Activated naive CD4-positive, alpha-beta T cell treated with anti-CD3 and anti-CD28 coated beads, Interleukin-2, amount 10 ng/mL, durations not matched to agents 7 days and 5 days (primary cell): ENCODE measurements at places on chromosomes 7 and 10.

DNA sequence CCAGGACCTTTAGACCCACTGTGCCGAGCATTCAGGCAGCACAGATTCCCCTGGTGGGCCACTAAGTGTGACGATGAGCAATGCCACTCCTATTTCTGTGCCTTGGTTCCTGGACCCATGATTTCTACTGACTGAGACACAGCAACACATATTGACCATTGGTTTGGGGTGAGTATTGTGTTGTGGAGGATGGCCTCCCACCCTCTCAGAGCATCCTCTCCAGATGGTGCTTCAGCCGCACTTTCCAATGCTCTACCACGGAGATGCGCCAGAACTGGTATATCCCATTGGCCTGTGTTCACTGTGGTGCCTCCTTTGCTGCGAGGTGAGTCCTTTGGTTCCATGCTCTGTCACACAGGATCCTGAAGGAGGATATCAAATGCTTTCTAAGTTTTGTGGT is 10.1 kb upstream of the GDF10 start:
- H3K27me3 ChIP-seq = peaks cover 28% of the 10 kb centered on the region
- H3K27ac ChIP-seq = no peak overlapping the region
- H3K36me3 ChIP-seq = no peaks in the 10 kb centered on the region
- no peak for DNase-seq
- H3K4me1 ChIP-seq = peaks cover 29% of the 10 kb centered on the region

GRCh38 chr7:157875230-157876179 is 538.7 kb downstream of the DNAJB6 start:
- peaks cover 3% of the 10 kb centered on the region for H3K36me3 ChIP-seq
- peak overlapping the region; percentile 50 for H3K4me3 ChIP-seq
- H3K27ac ChIP-seq = peak overlapping the region; percentile 82
- peaks cover 6% of the 10 kb centered on the region for H3K27me3 ChIP-seq
- peak; percentile 75 for DNase-seq
- H3K4me1 ChIP-seq = peaks cover 28% of the 10 kb centered on the region

DNA sequence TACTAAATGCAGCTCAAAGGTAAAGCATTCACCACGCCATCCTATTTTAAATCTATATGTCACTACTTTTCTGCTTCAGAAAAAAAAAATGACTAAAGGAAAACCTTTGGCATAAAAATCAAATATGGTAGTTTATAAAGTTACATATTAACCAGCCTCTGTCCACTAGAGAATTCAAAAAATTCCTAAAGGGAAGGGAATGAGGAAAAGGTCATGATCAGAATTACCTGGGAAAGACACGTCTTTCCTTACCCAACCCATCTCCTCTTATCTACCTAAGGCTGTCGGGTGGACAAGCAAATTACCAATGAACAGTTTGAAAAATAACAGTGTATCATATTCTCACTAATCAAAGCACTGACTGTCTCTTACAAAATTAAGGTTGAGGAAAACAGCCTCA is 100.7 kb upstream of the TMEM106B start:
- H3K27me3 ChIP-seq = peaks cover 20% of the 10 kb centered on the region
- no peaks in the 10 kb centered on the region for H3K36me3 ChIP-seq

- H3K27ac ChIP-seq = no peak overlapping the region
- H3K4me3 ChIP-seq = no peak overlapping the region
- no peak for DNase-seq
These were observed 27.4 kb downstream of the TAX1BP1 start for GRCh38 chr7:27767374-27767773.

GRCh38 chr10:14253079-14253478 is 77.6 kb downstream of the FRMD4A start:
- no peak overlapping the region for H3K4me3 ChIP-seq
- no peaks in the 10 kb centered on the region for H3K36me3 ChIP-seq
- H3K27me3 ChIP-seq = peaks cover 11% of the 10 kb centered on the region
- no peak for DNase-seq

DNA sequence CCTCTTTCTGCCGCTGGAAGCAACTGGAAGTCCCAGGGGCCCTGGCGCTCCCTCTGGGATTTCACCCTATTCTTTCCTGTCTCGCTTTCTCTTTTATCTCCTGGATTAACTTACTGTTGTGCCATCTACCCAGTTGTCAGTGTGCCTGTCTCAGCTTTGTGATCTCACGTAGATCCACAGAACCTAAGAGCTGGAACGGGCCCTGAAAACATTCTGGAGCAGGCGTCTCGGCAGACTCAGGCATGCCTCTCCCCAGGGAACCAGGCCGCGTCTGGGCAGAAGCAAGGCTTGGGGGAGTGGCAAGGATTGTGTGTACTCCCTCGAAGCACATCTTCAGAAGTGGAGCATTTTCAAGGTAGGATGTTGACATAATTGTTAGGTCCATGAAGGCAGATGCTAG is 87.2 kb downstream of the KCNMA1 start:
- no peak overlapping the region for H3K4me3 ChIP-seq
- H3K36me3 ChIP-seq = no peaks in the 10 kb centered on the region
- no peaks in the 10 kb centered on the region for H3K27me3 ChIP-seq
- peaks cover 2% of the 10 kb centered on the region for H3K4me1 ChIP-seq

- H3K27ac ChIP-seq = no peak overlapping the region
- no peaks in the 10 kb centered on the region for H3K36me3 ChIP-seq
- H3K4me1 ChIP-seq = no peaks in the 10 kb centered on the region
- no peaks in the 10 kb centered on the region for H3K27me3 ChIP-seq
These were observed 38.9 kb downstream of the NKX6-2 start for GRCh38 chr10:132746801-132747625.

GRCh38 chr7:25402532-25402931 is 174.2 kb upstream of the NPVF start:
- H3K4me1 ChIP-seq = no peaks in the 10 kb centered on the region
- no peak for DNase-seq
- H3K36me3 ChIP-seq = no peaks in the 10 kb centered on the region
- H3K27ac ChIP-seq = no peak overlapping the region

DNA sequence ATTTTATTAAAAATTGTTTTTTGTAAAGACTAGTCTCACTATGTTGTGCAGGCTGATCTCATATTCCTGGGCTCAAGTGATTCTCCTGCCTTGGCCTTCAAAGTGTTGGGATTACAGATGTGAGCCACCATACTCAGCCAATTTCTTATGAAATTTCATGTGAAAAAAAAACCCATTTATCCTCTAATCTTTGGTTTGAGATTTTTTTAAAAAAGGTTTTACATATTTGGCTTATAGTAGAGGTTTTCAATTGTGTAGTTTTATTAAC is 35.5 kb upstream of the ZNF32 start:
- no peak overlapping the region for H3K4me3 ChIP-seq
- no peak overlapping the region for H3K27ac ChIP-seq
- H3K36me3 ChIP-seq = no peaks in the 10 kb centered on the region
- DNase-seq = no peak
- peaks cover 47% of the 10 kb centered on the region for H3K27me3 ChIP-seq
- H3K4me1 ChIP-seq = peaks cover 2% of the 10 kb centered on the region

DNA sequence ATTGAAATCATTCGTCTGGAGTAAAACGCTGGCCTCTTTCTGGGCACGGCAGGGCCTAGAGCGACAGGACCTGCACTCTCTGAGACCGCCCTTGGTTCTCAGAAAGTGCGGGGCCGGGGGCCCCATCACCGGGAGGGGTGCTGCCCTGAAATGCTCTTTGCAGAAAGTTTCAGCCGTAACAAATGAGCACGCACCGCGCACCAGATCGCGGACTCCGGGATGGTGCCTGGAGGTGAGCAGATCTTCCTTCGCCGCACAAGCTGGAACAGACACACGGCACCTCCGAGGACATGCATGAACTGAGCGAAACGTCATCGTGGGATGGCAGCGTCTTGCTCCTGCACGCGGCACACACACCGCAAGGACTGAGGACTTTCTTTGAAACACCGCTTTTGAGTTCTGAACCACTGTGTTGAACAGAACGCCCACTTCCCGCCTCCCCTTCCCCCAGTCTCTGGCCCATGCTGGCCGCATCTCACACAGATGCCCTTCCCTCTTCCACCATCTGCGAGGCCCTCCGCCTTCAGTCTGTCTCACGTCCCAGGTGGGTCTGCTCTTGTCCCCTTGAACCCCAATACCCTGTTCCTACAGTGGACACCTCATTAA is 538.7 kb upstream of the MGMT start:
- no peaks in the 10 kb centered on the region for H3K4me1 ChIP-seq
- no peaks in the 10 kb centered on the region for H3K36me3 ChIP-seq
- peaks cover 15% of the 10 kb centered on the region for H3K27me3 ChIP-seq
- no peak overlapping the region for H3K27ac ChIP-seq

GRCh38 chr10:128511284-128511683 is 385.1 kb upstream of the MKI67 start:
- H3K27me3 ChIP-seq = no peaks in the 10 kb centered on the region
- no peak overlapping the region for H3K4me3 ChIP-seq
- no peak for DNase-seq
- no peak overlapping the region for H3K27ac ChIP-seq

DNA sequence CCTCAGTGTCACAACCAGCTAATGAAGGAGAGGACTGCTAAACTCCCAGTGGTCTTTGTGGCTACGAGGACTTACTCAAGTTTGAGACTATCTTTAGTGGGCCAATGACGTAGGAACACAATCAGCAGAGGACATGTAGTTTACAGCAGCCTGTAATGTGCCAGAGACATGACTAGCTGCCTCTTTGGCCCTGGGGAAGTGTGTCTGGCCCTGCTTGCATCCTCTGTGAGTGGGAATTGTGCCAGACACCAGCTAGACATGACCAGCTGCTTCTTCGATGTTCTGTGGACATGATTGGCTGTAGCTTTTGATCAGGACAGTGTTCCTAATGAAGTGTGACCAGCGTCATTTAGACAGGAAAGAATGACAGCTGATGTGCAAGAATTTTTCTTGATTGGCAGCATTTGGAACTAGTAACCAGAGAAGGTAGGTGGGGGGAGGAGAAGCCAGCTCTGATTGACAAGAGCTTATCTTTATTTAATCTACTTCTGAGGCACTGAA is 141.7 kb downstream of the AUTS2 start:
- no peaks in the 10 kb centered on the region for H3K4me1 ChIP-seq
- no peaks in the 10 kb centered on the region for H3K36me3 ChIP-seq
- H3K27ac ChIP-seq = no peak overlapping the region
- H3K27me3 ChIP-seq = no peaks in the 10 kb centered on the region

DNA sequence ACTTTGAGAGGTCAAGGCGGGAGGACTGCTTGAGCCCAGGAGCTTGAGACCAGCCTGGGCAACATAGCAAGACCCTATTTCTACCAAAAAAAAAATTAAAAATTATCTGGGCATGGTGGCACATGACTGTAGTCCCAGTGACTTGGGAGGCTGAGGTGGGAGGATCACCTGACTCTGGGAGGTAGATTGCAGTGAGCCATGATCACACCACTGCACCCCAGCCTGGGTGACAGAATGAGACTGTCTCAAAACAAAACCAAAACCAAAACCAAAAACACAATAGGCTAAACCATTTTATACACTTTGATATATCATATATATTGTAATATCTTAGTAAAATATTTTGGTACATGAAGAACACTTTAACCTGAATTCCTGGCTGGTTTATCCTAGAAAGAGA is 101.6 kb downstream of the RAPGEF5 start:
- no peak overlapping the region for H3K27ac ChIP-seq
- H3K27me3 ChIP-seq = peaks cover 11% of the 10 kb centered on the region
- H3K4me3 ChIP-seq = no peak overlapping the region
- peaks cover 3% of the 10 kb centered on the region for H3K4me1 ChIP-seq

DNA sequence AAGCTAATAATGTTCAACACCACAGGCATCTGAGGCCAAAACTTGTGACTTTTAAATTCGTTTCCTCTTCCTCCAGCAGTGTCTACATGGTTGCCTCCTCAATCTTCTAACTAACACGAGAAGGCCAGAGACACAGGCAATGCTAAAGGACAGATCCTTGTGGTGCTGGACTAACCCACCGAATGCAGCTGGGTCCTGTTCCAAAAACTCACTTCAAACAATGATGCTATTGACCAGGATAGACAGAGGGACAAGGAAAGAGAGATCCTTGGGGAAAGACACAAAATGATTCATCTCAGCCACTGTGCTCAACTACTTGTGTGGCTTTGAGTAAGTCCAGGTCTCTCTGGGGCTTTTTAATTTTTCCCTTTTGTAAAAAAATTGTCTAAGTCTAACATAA is 107.6 kb downstream of the KCNMA1 start:
- no peak overlapping the region for H3K27ac ChIP-seq

GRCh38 chr10:12420530-12421120 is 71.3 kb downstream of the CAMK1D start:
- no peak overlapping the region for H3K27ac ChIP-seq
- H3K36me3 ChIP-seq = no peaks in the 10 kb centered on the region
- DNase-seq = no peak
- no peaks in the 10 kb centered on the region for H3K27me3 ChIP-seq
- H3K4me3 ChIP-seq = no peak overlapping the region

- peaks cover 38% of the 10 kb centered on the region for H3K27me3 ChIP-seq
- H3K4me1 ChIP-seq = no peaks in the 10 kb centered on the region
- no peaks in the 10 kb centered on the region for H3K36me3 ChIP-seq
- H3K4me3 ChIP-seq = no peak overlapping the region
- H3K27ac ChIP-seq = no peak overlapping the region
- no peak for DNase-seq
These were observed 12.2 kb upstream of the ZNF488 start for GRCh38 chr10:47396311-47396717.

- no peak overlapping the region for H3K4me3 ChIP-seq
- peaks cover 8% of the 10 kb centered on the region for H3K27me3 ChIP-seq
- no peaks in the 10 kb centered on the region for H3K4me1 ChIP-seq
- H3K36me3 ChIP-seq = no peaks in the 10 kb centered on the region
- H3K27ac ChIP-seq = no peak overlapping the region
These were observed 13.6 kb downstream of the CSTF2T start for GRCh38 chr10:51685768-51686167.

DNA sequence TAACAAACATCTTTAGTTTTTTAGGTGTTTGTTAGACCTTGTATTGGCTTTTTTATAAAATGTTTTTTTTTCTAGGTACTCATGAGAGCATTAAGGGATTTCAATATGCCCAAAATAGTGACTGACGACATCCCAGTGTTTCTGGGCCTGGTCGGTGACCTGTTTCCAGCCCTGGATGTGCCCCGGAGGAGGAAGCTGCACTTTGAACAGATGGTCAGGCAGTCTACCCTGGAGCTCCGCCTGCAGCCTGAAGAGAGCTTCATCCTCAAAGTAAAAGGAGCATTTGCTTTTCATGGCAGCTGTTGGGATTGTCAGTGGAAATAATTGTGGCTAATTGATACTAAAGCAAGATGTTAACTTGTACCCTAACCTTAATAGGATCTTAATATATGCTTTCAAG is 161.5 kb downstream of the DNAH11 start:
- no peak overlapping the region for H3K27ac ChIP-seq
- H3K4me1 ChIP-seq = no peaks in the 10 kb centered on the region
- no peaks in the 10 kb centered on the region for H3K36me3 ChIP-seq
- DNase-seq = no peak
- H3K27me3 ChIP-seq = no peaks in the 10 kb centered on the region
